ENCODE measurements at places on chromosomes 5 and 9.

GRCh38 chr9:104367507-104367906 lies 136.6 kb upstream of the OR13F1 start:
- no peak for ATAC-seq

DNA sequence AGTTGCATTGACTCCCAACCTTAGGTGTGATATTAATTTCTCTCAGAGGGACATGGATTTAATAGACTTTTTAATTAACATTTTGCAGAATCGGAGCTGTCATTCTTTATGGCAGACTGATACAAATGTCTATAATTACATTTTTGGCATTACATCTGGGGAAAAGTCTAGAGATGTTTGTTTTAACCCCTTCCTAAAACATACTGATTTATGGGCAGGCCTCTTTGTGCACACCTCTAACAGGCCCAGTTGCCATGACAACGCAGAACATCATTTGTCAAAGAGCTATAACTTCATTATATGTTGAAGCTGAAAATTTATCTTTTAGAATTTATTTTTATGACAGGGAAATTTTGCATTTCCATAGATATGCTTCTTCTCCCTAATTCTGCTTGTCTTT lies 158.5 kb downstream of the NTRK2 start:
- no peak for ATAC-seq

- ATAC-seq = no peak
Observed at GRCh38 chr5:179420476-179420875, 75.2 kb upstream of the ADAMTS2 start.

DNA sequence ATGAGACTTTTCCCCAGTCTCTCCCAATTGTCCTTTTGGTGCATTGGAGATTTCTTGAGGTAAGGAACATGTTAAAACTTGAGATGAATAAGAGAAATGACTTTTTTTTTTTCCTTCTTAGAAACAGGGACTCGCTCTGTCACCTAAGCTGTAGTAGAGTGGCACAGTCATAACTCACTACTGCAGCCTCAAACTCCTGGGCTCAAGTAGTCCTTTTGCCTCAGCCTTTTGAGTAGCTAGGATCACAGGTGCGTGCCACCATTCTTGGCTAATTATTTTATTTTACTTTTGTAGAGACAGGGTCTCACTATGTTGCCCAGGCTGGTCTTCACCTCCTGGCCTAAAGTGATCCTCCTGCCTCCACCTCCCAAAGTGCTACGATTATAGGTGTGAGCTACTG lies 25.9 kb downstream of the CDC42SE2 start:
- no peak for ATAC-seq

- no peak for ATAC-seq
Observed at GRCh38 chr5:11378461-11378860, 525.8 kb downstream of the CTNND2 start.

- ATAC-seq = no peak
Observed at GRCh38 chr5:141383345-141383744, 803 bp downstream of the PCDHGA7 start.

Measured in esophagus mucosa (tissue), 1 donor.